ENCODE measurements at places on chromosomes 16 and 17. TPM values are rescaled to one million over a fixed set of nuclear protein-coding genes. Genes with fewer than 3 reads are reported as not detected.
A peak's percentile ranks its signal among the peaks of the same experiment; 100 is the strongest.

- DNase-seq = peak; percentile 41
Measured at GRCh38 chr17:65228734-65229620, 91.8 kb downstream of the RGS9 start.

DNA sequence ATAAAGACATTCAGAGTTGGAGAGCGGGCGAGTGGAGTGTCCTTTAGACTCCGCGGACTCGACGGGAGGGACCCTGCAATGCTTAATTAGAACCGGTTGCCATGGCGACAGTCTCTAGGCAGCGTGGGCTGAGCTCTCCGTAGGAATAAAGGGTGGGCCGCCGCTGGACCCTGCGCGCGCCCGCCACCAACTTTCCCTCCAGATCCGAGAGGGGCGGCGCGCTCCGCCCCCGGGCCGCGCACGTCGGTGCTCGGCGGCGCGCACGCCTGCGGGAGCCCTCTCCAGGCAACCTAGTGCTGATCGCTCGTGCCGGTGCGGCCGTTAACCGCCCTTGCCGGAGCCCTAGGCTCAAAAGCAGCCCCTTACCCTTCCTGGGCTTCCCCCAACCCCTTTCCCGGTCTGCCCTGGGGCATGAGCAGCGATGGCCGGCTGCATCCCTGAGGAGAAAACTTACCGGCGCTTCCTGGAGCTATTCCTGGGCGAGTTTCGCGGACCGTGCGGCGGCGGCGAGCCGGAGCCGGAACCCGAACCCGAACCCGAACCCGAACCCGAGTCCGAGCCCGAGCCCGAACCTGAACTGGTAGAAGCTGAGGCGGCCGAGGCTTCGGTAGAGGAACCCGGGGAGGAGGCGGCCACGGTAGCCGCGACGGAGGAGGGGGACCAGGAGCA lies at the start of gene PPM1E:
Gene PPM1E, plus strand, starts transcription at position 278 of the 669 bp plus-strand sequence.
- peak; percentile 73 for DNase-seq

- no peak for DNase-seq
Measured at GRCh38 chr16:72473631-72474030, 301.7 kb upstream of the PMFBP1 start.

DNA sequence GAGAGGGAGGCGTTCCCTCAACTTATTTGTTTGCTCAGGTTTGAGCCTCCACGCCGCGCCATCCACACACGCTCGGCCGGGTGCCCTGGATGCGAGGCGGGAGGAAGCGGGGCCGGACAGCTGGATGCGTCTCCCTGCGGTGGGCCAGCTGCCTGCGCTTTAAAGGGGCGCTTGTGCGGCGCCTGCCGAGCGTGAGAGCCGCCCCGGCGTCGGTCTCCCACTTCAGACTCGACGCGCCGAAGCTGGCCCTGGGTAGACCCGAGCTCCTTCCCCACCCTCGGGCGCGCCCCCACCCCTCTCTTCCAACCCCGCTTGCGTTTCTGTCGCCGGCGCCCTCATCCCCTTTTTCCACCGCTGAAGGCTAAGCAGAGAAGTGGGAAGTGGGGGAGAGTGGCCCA lies 527 bp upstream of the CHAD start:
- DNase-seq = no peak

DNA sequence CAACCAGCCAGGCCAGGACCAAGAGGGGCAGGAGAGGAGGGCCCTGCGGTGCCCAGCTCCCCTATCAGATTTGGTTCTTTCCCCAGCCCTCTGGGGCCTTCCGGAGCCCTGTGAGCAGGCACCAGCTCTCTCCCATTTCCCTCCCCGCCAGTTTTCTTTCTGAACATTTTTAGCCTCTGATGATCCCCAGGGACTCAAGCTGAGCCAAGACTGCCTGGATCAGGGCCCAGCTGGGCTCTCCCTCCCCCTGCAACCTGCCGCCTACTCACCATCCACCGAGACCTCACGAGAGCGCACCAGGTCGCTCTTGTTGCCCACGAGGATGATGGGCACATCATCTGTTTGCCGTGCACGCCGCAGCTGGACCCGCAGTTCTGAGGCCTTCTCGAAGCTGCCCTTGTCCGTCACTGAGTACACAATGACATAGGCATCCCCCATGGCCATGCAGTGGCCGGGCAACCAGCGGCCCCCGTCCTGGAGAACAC lies 2.0 kb downstream of the RRAD start:
- DNase-seq = no peak

GRCh38 chr17:6623941-6624340 lies 16.6 kb downstream of the KIAA0753 start:
- no peak for DNase-seq

GRCh38 chr16:49876716-49877129 lies 20.8 kb upstream of the ZNF423 start:
- peak; percentile 66 for DNase-seq

- DNase-seq = no peak
Measured at GRCh38 chr17:35496451-35497290, 40.8 kb downstream of the SLFN12L start.

DNA sequence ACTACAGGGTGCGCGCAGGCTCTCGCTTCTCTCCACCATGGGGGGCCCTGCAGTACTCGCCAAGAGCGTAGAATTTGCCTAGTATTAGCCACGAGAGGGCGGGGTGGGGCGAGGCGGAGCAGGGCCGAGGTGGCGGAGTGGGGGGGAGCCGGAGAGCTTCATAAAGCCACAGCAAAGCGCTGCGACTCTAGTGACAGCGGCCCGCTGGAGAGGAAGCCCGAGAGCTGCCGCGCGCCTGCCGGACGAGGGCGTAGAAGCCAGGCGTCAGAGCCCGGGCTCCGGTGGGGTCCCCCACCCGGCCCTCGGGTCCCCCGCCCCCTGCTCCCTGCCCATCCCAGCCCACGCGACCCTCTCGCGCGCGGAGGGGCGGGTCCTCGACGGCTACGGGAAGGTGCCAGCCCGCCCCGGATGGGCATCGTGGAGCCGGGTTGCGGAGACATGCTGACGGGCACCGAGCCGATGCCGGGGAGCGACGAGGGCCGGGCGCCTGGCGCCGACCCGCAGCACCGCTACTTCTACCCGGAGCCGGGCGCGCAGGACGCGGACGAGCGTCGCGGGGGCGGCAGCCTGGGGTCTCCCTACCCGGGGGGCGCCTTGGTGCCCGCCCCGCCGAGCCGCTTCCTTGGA lies at the start of gene TBX21:
Gene TBX21, plus strand, starts transcription at position 190 of the 627 bp plus-strand sequence. Its CDS starts 219 bp downstream, at position 409.
- peak; percentile 91 for DNase-seq

Gene PARN
- 45.8 TPM for total RNA-seq

Gene PDE6G
- total RNA-seq = 57.1 TPM

Gene PIK3R5
- total RNA-seq = 81.4 TPM
